ENCODE measurements at places on chromosomes 7 and 10.

GRCh38 chr10:3971713-3972112 is 186.7 kb upstream of the KLF6 start:
- no peak for DNase-seq

DNA sequence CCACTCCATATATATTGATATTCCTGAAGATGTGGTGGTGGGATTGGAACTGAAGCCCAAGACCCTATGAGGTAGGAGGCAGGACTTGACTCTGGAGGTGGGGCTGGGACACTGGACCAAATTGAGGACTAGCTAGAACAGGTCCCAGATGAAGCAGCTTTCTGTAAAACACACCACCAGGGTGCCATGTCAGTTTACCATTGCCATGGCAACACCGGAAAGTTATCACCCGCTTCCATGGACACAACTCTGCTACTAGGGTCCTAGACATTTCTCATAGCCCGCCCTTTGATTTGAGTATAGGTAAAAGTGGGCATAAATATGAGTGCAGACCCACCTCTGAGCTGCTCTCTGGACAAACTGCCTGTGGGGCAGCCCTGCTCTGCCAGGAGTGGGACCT is 490.5 kb upstream of the PFKP start:
- no peak for DNase-seq

GRCh38 chr7:45972629-45973312 is 51.7 kb upstream of the IGFBP3 start:
- no peak for DNase-seq

DNA sequence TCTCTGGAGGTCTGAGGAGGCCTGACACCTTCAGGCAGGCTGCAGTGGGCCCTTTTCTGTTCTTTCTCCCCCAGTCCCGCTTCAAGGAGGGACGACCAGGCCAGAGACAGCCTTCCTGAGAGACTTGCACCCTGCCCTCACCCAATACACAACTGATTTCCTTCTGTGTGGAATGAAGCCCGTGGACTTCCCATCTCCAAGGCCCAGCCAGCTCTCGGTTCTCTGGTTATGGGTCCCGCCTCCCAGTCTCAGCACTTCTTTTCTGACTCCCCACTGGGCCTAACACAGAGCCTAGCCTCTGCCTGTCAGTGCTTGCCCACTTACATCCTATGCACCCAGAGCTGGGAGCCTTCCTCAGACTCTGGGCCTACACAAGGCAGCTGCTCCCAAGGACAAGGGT is 24.1 kb upstream of the ADCYAP1R1 start:
- DNase-seq: no peak

GRCh38 chr10:80535671-80536360 is 1.9 kb upstream of the SH2D4B start:
- peak; percentile 45 for DNase-seq

GRCh38 chr7:45089341-45089891 is 647 bp upstream of the NACAD start:
- peak; percentile 58 for DNase-seq

Data from LHCN-M2 (cell line).